Fibroblast of the aortic adventitia (primary cell): ENCODE measurements at places on chromosomes 6 and 20. TPM values are rescaled to one million over a fixed set of nuclear protein-coding genes. Genes with fewer than 3 reads are reported as not detected.
A peak's percentile ranks its signal among the peaks of the same experiment; 100 is the strongest.

The C6orf163 gene
- total RNA-seq = 3.9 and 5.2 TPM in 2 replicates

DNA sequence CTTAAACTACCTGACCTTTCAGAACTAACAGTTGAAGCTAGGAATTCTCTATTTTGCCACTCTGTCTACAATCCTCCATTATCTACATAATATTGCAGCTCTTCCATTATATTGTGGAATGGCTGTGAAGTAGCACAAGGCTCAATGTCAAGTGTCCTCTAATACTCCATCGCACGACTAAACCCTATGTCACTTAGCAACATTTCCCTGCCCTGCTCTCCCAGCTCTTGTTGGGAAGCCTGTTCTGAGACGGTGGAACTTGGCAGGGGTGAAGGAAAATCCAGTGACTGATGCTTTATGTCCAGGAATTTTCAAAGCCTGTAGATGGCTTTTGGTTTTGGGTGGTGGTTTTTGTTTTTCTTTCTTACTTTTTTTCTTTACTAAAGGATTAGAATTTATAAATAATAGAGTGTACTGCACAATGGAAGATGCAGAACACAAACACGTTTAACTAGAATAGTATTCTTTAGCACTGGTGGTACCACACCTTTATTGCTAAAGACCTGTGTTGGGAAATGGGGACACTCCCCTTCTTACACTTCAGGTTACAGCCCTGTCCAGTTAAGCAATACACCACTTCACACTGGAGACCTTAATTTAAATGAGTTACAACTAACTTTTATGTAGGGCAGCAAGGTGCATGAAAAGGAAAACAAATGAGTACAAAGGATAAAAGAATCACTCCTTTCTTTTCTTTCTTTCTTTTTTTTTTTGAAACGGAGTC lies 20.7 kb upstream of the AMD1 start:
- no peak for DNase-seq

DNA sequence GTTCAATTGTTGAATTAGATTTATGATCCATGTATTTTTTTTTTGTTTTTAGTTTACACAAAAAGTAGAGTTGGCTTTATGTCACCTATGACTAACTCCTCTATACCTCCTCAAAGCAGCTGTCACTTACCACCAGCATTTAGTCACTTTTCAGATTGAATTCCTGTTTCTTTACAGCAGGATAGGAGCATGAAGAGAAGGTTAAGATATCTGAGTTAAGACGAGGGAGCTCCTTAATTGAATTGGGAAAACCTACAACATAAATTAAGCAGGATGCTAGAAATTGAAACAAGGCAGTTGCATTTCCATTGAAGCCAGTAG lies 237.2 kb downstream of the FARS2 start:
- no peak for DNase-seq

DNA sequence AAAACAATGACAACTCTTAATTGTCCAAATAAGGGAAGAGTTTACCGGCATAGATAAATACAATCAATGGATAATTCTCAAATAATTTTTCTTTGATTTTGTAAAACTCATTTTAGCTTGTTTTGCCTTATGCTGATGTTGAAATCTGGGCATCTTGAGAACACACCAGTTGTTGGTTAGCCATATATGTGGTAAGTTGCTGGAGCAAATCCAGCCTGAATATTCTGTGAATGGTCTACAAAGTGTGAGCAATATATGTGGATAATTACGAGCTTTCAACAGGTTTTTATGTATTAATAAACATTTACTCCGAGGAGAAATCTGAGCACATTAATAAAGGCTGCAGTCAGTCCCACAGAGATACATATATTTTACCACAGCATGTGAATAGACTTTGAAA lies 423.6 kb downstream of the BCKDHB start:
- no peak for DNase-seq

DNA sequence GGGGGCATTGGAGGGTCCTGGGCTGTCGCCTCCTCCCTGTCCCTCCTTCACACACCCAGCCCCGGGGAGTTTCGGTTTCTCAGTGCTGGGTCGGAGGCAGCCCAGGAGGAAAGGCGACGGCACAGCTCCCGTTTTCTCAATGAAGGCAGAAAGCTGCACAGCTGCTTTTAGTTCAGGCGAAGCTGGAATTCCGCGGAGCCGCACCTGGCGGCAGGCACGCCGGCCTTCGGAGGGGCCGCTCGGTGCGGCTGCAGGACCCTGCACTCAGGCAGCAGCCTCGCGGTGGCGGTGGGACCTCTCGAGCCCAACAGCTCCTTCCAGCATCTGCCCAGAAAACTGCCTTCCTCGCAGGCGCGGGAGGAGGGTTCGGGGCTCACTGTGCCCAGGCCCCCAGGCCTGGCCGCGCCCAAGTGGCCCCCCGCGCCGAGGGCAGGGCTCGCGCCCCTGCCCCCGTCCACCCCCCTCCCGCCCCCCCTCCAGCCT lies 4.6 kb downstream of the FOXQ1 start:
- DNase-seq = peak; percentile 27

DNA sequence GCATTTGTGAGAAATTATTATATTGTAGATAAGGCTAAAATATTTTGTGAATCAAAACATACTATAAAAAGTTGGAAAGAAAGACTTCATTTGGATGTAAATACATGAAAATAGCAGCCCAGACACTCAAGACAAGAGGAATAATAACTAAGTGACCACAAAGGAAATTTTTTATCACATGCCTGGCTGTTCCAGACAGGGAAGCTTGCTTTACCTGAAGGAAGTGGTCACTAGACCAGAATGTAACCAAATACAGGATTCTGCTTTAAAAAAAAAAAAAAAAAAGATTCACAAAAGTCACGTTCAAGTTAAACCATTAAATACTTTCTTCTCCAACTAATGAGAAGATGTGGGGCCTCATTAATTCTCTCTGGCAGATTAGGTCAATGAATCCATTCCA lies 9.3 kb upstream of the HLA-DQB2 start:
- DNase-seq = no peak

The RIPPLY2 gene
- not detected in 2 replicates for total RNA-seq

The SIRPD gene
- not detected in 2 replicates for total RNA-seq

- DNase-seq = peak; percentile 79
Observed at GRCh38 chr6:31403283-31404060, at the start of gene MICA. Gene MICA (plus strand): TSS chr6:31403595. CDS start chr6:31403633, 38 bp downstream.

GRCh38 chr6:16876201-16876600 lies 114.9 kb upstream of the ATXN1 start:
- DNase-seq = no peak
